CD4-positive, alpha-beta T cell treated with Interleukin-17A for 4 hours (primary cell): ENCODE measurements at places on chromosomes 7 and 10.

DNA sequence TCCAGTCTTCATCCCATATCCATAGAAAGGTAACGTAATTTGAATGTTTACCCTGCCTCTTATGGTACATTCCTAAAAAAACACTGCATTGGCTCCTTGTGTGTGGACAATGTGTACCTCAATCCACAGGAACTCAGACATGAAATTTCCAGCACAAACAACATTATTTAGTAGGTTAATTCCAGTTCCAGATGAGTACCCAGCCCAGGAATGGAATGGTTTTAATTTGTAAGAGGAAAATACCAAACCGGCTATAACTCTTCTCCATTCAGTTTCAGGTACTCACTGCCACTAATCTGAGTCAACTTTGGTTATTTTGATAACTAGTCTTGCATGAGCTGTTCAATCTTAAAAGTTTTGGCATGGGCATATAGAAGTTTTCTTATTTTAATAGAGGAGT, 39.0 kb downstream of the TFPI2 start:
- DNase-seq: no peak

GRCh38 chr7:88761779-88762178, 2.3 kb downstream of the ZNF804B start:
- DNase-seq: no peak

- DNase-seq: no peak
Measured at GRCh38 chr10:84517554-84517953, 189.2 kb downstream of the CCSER2 start.

- DNase-seq: peak; percentile 91
Measured at GRCh38 chr10:56360967-56361612, at the start of gene ZWINT. TSS of gene ZWINT (minus strand) at chr10:56361259. CDS start at chr10:56361236, 23 bp downstream.

DNA sequence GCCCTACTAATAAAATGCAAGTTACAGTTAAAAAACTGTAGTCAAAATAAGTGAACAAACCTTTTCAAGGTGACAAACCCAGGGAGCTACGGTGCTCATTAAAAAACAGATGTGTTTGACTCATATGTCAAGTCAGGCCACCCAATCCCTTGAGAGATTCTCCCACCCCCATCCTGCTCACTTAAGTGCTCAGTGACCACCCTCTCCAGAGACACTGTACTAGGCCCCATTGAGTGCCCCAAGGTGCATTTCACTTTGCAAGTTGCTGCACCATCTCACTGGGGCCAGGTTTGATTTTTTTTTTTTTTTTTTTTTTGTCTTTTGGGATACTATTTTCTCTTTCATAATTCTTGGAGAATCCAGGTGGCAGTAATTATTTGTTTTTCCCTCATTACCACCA, 1.9 kb downstream of the ERV3-1 start:
- DNase-seq: no peak

DNA sequence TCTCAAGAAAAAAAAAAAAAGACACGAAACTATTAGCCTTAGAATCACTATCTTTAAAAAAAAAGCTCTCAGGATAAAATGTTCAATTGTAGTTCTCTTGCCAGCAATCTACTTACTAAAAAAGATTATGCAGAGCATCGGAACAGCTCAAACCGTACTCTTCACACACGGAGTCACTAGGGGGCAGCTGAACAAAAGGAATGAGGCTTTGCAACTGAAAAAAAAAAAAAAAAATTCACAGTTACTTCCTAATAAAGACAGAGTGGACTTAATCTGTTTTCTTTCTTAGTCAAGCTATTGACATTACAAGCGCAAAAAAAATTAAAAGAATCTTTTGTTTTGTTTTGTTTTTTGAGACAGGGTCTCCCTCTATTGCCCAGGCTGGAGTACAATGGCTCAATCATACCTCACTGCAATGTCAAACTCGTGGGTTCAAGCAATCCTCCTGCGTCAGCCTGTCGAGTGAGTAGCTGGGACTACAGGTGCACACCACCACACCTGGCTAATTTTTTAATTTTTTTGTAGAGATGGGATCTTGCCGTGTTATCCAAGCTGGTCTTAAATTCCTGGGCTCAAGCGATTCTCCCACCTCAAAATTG, 11.5 kb downstream of the PMS2 start:
- DNase-seq: peak; percentile 66

- no peak for DNase-seq
Measured at GRCh38 chr7:111129435-111129834, 38.5 kb downstream of the LRRN3 start.

- DNase-seq: no peak
Measured at GRCh38 chr10:132961420-132961786, 19.0 kb upstream of the CFAP46 start.

DNA sequence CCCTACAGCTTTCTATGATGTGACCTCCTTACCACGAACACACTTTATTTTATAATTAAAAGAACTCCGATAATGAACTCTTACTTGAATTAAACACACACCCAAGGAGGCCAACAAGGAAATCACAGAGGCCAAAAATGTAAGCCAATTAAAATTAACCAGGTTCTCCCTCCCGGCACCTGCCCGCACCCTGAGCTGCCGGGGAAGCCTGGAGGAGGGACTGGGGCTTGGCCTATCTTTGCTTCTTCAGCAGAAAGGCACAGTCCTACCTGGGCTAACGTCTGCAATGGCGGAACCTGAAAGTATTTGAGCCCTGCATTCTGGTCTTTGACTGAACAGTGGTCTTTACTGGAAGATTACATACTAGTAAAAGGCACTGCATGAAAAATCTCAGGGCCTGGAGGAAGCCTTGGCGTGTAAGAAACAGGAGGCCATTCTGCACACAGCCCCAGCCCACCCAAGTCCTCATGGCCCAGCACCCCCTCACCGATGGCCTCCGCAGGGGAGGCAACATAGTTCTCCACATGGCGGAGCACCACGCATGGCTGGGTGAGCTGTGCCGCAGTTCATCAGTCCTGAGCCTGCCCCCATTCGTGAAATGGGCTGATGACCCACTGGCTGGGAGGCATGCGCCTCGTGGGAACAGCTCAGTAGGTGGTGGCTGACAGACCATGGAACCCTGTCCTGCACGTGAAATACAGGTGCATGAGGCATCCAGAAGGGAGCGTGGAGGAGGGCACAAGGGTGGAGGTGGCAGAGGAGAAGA, 173.8 kb downstream of the PARD3 start:
- DNase-seq: no peak

- no peak for DNase-seq
Measured at GRCh38 chr7:29975561-29975960, 14.0 kb downstream of the SCRN1 start.

DNA sequence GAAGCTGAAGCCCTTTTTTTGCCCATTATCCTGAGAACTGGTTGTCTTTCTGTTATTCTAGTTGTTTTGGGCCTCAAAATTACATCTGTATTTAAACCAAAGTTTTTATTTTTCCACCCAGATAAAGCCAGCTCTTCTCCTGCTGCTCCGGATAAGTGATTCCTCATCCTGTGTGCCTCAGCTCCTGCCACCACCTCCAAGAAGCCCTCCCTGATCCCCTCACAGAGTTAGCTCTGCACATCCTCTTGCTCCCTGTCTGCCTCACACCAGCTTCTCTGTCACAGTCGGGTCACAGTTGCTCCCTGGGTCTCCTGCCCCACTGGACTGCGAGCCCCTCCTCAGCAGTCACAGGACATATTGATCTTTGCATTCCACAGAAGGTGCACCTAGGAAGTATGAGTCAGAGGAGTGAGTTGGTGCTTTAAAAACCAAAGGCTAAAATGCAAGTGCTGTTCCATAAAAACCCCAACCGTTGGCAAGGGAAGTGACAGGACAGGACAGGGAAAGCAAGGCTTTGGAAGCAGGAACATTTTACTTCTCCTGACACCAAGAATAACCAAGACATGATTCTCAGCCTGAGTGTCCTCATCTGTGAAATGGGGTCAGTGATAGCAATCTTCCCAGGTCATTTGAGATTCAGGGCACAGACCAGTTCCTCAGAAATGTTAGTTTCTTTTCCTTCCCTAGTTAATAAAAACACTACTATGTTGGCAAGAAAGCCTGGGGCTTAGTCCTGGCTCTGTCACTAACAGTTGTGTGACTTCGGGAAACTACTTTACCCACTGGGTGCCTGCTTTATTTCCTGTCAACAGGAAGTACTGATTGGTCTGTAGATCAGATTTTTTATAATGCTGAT, 36.5 kb upstream of the EEPD1 start:
- peak; percentile 16 for DNase-seq

GRCh38 chr10:123274306-123275135, 120.3 kb downstream of the BUB3 start:
- DNase-seq: no peak

- no peak for DNase-seq
Measured at GRCh38 chr7:100943693-100944092, 5.6 kb upstream of the MUC3A start.

GRCh38 chr7:94043299-94043698, 39.1 kb upstream of the BET1 start:
- no peak for DNase-seq

DNA sequence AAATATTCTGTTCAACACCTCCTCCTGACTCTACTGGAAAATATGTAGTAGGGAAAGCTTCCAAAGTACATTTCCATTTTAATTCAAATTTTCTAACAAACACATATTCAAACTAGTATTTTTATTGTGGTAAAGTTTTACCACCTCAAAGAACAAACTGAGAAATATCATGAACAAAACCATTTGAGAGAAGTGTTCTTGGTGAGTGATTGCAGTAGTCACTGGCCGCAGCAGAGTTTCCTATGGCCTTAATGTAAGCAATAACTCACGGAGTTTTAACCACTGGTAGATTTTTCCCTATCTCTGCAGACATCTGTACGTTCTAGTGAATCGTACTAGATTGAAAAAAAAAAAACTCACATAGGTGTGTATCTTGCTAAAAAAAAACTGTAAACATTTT, 487.0 kb upstream of the FZD8 start:
- no peak for DNase-seq

- peak; percentile 46 for DNase-seq
Measured at GRCh38 chr7:50068850-50069551, 24.0 kb downstream of the ZPBP start.

DNA sequence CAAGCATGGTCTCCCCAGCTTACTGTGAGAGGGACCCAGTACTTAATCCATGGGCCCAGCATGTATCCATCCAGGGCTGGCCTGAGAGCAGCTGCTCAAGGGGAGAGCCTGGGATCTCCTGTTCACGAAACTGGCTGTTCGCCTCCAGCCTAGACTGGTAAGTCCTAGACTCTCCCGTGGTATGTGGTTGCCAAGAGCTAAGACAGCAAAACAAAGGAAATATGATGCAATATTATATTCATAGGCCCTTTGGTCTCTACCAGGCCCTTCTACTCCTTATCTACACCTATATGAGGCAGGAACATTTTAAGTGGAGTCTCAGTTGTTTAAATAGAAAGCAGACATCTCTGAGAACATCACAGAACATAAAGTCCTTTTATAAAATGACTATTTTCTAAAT, 28.9 kb upstream of the STK17A start:
- peak; percentile 6 for DNase-seq

DNA sequence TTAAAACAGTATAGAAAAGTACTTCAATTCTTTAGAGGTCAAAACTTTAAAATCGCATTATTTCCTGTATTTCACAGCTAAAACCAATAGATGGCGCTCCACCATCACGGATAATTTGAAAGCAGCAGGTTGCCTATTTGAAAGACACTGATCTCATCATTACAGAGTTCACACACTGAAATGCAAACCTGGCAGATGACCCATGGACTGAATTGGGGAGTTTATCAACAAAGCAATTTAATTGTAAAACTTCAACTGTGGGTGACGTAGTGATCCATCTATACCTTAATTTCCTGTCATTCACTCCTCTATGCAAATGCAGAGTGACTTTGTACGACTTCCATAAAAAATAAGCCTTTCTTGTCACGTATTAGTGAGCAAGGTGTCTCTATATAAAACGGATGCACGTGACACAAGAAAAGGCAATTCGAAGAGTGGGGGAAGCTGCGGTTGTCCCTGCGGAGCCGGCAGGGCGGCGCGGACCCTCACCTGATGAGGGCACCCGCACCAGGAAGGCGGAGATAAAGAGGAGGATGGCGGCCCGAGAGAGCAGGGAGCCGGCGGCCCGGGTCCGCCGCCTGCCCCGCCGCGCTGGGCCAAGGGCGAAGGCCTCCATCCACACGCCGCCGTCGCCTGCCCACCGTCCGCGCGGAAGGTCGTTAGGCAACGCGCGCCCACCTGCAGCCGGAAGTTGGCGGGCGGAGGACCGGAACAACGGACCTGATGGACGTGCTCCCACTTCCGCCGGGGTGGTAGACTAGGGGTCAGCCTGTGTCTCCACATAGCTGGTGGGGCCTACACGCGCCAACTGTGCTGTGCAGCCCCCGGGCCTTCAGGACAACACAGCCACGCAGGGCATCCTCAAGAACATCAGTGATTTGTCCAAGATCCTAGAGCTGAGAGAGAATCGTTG, at the start of gene ZPBP:
Gene ZPBP (minus strand): TSS at position 668 of the 913 bp plus-strand sequence. CDS start 52 bp downstream, at position 616.
- peak; percentile 62 for DNase-seq

GRCh38 chr7:103887050-103887449, 102.4 kb downstream of the RELN start:
- DNase-seq: no peak

- DNase-seq: no peak
Measured at GRCh38 chr7:143285470-143285778, 666 bp downstream of the TMEM139 start.

- DNase-seq: no peak
Measured at GRCh38 chr10:107072028-107072427, 92.5 kb downstream of the SORCS1 start.

GRCh38 chr10:130261306-130261705, 125.1 kb downstream of the GLRX3 start:
- no peak for DNase-seq

- DNase-seq: no peak
Measured at GRCh38 chr10:99339077-99339476, 9.9 kb downstream of the CNNM1 start.

DNA sequence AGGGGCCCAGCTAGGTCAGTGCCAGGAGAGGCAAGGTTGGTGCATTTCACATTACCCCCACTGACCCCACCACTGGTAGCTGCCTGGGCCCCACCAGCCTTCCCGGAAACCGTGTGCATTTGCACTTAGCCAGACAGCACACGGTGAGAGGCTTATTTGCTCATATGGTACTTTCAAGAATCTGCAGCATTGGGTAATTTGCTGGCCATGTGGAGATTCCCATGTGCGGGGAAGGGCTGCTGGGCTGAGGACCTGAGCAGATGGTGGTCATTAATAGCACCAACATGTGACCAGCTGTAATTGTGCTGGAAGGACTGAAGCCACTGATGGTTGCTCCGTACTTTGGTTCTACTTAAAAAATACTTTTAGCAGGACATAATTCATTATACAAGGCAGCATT, 323.8 kb downstream of the DPP6 start:
- no peak for DNase-seq

GRCh38 chr10:69383558-69383957, 33.2 kb downstream of the TACR2 start:
- no peak for DNase-seq
